Type B pancreatic cell (in vitro differentiated cells): ENCODE measurements at places on chromosomes 4 and X.

- no peak for DNase-seq
Observed at GRCh38 chr4:187908731-187909130, 86.8 kb upstream of the ZFP42 start.

GRCh38 chr4:158597879-158598596 lies 73.6 kb downstream of the C4orf46 start:
- DNase-seq = no peak

- DNase-seq = no peak
Observed at GRCh38 chrX:16559206-16559619, 90.7 kb upstream of the S100G start.

DNA sequence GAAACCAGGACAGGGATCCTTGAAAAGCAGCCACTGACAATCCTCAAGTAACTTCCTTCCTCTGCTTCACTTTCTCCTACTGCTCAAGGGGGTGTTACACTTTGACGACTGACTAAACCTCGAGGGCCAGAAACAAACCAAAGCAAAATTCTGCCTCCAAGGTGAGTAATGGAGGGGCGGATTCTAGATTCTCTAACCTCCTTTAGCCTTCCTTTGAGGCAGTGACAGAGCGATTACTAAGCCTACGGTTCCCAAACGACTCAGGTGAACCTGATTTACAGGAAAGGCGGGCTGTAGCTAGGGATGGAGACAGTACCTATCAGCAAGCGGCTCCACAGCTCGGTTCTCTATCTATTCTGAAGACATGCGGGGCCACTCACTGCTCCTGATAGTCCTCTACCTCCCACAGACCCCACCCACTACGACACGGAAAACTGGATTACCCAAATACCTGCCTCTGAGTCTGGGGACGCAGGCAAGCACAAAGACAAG lies 487 bp downstream of the TBCK start:
- no peak for DNase-seq

GRCh38 chr4:76780781-76781697 lies 116.9 kb downstream of the SOWAHB start:
- no peak for DNase-seq

GRCh38 chr4:15153662-15154061 lies 151.4 kb downstream of the CPEB2 start:
- no peak for DNase-seq

GRCh38 chr4:23001478-23001877 lies 308.7 kb downstream of the GBA3 start:
- no peak for DNase-seq

DNA sequence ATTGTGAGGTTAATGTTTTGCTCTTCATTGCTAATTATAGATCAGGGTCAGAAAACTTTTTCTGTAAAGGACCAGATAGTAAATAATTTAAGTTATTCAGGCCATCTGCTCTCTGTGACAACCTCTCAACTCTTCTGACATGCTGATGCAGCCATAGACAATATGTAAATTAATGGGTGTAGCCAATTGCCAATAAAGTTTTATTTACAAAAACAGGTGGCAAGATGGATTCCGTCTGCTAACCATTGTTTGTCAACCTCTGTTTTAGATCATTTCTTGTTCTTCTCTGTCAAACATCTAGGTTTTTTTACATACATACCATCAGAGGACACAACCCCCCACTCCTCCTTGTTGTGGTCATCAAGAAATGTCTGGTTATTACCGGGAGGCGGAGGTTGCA lies 33.7 kb downstream of the ASB9 start:
- no peak for DNase-seq

- DNase-seq = no peak
Observed at GRCh38 chr4:139300431-139301112, 733 bp upstream of the NAA15 start.

GRCh38 chr4:114444211-114444610 lies 154.4 kb upstream of the UGT8 start:
- DNase-seq = no peak

DNA sequence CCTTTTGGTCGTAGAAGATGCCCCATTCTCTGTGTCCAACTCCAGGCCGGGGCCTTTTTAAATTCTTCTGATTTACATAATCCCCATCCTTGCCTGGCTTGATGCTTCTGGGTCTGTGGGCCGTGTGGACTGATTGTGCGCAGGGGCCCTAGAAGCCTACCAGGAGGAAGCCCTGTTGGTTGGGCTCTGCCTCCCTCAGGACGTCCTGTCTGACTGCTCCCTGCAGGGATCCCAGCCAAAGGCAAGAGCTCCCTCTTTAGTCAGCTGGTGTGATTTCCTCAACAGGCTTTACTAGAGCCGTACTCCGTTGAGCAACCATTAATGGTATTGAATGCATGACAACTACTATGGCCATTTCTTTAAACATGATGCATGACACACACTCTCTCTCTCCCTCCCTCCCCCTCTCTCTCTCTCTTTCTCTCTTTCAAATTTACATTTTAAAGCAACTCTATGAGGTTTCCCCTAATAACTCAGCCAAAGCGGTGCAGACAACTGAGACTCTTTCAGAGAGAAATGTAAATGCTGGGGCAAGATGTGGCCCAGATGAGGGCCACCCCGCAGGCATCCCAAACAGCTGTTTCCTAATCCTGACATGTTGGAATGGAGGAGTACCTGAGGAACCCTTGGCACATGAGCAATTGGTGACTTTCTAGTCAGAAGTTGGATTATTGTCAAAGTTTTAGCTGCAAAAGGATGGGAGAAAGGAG lies 117.3 kb downstream of the DRD5 start:
- no peak for DNase-seq

DNA sequence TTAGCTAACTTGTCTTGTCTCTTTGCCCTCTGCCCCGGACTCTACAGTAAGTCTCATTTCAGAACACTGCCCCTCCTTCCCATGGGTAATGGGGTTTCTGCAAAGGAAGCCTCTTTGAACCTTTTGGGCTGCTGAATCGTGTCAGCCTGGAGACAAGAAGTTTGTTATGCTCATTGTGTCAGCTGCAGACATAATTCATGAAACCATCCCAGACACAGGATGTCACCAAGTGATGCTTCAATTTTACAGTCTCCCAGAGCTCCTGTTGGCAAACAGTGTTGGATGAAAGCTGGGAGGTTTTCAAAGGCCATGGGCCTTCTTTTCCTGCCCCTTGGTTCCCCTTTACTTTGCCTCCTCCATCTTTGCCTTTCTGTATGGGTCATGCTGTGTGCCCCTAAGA lies 223.1 kb upstream of the TAPT1 start:
- no peak for DNase-seq

DNA sequence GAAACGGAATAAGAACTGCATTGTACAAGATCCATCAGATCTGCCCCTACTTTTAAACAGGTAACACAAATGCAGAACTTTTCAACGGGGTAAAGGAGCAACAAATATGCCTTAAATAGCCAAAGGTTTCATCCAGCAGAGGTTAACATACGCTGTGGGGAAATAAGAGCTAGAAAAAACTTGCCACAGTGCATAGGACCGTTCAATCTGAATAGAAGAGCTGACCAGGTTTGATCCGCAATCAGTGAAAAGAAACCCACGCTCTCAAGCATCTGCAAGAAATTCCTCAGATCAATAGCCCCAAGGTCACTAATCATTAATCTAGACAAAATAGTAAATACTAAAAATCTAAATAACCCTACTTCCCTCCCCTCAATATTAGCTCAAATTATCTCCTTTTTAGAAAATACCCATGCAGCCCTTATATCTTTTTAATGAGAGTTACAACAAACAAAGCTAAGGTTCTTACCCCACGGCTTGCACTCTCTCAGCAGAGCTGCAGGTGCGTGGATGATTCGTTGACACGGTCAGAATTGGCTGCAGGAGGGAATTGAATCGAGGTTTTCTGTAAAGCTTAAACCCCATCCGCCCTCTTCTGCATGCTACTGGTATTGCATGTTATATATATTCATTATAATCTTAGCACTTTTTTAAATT lies at the start of gene TLR10:
Gene TLR10, minus strand, starts transcription at position 539 of the 657 bp plus-strand sequence. CDS start 7,400 bp downstream, outside the sequence.
- DNase-seq = no peak

- DNase-seq = peak; percentile 94
Observed at GRCh38 chr4:70839589-70840093, at the start of gene GRSF1. TSS of gene GRSF1 (minus strand) at chr4:70839890. CDS start at chr4:70839827, 63 bp downstream.

DNA sequence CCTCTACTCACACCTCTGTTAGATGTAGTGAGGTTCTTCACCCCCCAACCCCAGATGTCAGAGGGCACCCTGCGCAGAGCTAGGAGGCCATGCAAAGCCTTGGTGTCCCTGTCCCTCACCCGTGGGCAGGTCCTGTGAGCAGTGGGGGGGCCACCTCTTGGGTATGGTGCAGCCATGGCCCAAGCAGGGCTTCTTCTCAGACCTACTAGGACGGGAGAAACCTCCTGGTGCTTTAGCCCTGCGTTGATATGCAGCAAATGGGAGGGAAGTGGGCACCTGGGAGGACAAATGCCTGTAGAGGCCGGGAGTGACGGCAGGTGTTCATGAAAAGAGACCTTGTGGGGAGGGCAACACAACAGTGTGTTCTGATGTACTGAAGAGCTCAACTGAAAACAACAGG lies 38.5 kb upstream of the MSANTD1 start:
- DNase-seq = no peak

GRCh38 chrX:77622672-77623071 lies 163.3 kb downstream of the ATRX start:
- DNase-seq = no peak

- no peak for DNase-seq
Observed at GRCh38 chr4:118784776-118785175, 51.1 kb downstream of the SEC24D start.

DNA sequence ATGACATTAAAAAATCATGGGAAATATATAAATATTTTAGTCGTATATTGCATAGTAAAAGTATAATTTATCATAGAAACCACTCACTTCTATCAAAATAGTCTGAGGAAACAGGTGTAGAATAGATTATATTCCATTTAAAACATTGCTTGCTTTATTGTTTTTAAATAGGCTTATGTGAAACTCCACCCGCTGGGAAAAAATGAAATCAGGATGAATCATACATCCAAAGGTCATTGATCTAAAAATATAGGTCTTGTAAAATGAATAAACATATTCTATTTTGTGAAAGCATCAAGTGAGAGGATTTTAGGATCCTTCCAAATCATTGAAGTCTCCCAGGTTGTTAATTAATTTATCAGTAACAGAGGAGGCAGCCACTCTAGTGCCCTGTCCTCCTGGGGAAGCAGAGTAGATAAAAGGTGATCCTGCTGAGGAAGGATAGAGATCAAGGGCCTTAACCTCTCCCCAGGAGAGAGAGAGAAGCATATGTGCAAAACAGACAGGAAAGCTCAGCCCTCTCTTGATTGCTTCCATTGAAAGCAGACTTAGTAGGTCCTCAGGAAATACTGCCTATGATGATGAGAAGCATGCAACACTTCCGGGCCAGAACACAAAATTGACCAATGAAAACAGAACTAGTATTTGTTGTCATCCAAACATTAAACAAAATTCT lies 96.8 kb upstream of the MAP9 start:
- no peak for DNase-seq

DNA sequence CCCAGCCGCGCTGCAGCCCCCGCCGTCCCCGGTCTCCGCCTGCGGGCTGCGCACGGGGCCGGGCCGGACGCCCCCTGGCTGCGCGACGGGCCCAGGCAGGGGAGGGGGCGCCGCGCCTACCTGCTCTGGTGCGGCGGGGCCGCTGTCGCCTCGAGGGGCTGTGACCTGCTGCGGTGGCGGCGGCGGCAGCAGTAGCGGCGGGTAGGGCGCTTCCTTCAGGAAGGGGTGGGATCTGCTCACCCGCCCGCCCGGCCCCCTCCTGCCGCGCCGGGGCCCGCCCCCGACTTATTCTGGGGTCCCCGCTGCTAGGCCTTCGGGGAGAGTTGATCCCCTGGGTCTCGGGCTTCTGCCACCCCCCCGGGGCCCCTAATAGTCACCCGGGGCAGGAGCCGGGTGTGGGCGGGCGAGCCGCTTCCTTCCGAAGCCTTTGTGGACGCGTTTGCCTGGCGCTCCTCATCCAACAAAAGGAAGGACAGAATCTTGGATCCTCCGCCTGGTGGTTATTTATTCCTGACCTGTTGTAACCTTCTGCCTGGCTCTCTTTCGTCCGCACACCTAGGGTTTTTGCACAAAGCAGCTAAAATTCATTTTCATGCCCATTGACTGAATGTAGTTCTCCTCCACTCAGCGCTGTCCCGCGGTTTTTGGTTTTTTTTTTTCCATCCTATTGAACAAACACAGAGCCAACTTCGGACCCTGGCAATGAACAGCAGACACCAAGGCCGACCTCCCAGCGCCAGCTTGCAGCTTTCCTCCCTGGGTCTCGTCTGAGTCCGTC lies at the start of gene TMEM150C:
Gene TMEM150C, minus strand, starts transcription at position 203 of the 778 bp plus-strand sequence. CDS start 57,331 bp downstream, outside the sequence.
- DNase-seq = no peak

GRCh38 chrX:57286507-57287251 lies at the start of gene FAAH2:
TSS of gene FAAH2 (plus strand) at chrX:57286706. CDS start at chrX:57286826, 120 bp downstream.
- no peak for DNase-seq

GRCh38 chr4:44727471-44727870 lies 1.1 kb upstream of the GNPDA2 start:
- DNase-seq = no peak

DNA sequence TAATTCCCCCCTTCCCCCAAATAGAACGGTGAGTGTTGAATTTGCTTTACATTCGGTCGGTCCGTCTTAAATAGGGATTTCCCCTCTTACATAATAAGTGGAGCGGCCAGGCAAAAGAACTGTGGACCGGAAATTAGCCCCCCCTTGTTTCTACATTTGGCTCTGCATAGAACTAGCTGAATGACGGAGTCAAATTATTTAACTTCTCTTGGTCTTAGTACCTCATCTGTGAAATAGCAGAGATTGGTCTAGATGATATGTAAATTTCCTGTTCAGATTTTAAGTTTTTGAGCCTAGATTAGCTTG lies 1.3 kb downstream of the SPATA18 start:
- no peak for DNase-seq

- no peak for DNase-seq
Observed at GRCh38 chr4:183871581-183871980, 33.5 kb upstream of the STOX2 start.

DNA sequence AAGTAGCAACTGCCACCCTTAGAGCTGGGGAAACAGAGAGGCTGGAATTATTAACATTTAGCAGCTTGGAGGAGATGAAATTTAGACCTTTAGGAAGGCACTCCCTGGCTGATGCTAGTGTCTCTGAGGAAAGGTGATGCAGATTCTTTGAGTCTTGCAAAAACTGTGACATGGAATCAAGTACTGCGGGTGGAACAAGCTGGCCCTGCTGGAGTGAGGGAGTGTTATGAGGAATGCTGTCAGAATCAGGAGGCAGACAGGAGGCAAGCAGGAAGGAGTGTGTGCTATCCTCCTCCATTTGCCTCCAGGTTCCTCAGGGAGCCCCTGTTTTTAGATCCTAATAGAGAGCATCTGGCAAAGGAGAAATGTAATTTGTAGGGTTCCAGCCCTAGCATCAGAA lies 391.7 kb upstream of the PITX2 start:
- no peak for DNase-seq

GRCh38 chrX:9569876-9570301 lies 105.0 kb downstream of the TBL1X start:
- no peak for DNase-seq

DNA sequence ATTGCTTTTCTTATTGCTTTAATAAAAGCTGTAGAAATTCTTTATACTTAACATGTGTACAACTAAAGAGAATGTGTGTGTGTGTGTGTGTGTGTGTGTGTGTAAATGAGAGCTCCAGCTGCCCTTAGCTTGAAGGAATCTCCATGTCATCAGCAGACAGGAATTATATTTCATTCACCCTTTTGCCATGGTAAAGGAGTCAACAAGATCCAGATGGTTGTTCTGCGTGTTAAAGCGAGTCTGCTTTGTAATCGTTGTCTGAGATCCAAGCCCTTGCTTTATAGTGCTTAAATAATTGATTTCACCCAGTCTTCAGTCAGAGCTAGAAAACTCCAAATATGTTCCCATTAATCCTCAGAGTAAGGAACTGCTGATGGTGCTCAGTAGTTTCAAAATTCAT lies 285.5 kb downstream of the PDGFC start:
- DNase-seq = no peak
